ENCODE measurements at places on chromosomes 4 and X.

GRCh38 chrX:7027071-7027470, 120.4 kb upstream of the STS start:
- DNase-seq = no peak

DNA sequence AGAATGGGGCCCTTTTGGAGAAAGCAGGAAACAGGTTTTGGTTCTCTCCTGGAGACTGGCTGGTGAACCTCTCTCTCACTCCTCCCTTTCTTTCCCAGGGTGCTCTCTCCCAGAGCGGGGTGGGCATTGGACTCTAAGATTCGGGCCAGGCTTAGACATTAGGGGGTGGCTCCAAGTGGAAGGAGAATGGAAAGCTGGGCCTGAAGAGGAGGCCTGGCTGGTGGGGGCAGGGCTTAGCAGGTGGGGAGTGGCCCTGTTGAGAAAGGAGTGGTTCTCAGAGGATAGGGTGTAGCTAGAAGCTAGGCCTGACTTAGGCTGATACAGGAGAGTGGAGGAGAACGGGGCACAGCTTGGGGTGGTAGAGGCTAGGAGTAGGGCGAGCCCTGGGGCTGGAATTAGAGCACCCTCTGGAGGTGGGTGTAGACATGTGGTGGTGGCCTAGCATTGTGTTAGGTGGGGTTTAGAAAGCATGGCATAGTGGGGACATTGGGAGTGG, 5.7 kb downstream of the PLP2 start:
- no peak for DNase-seq

DNA sequence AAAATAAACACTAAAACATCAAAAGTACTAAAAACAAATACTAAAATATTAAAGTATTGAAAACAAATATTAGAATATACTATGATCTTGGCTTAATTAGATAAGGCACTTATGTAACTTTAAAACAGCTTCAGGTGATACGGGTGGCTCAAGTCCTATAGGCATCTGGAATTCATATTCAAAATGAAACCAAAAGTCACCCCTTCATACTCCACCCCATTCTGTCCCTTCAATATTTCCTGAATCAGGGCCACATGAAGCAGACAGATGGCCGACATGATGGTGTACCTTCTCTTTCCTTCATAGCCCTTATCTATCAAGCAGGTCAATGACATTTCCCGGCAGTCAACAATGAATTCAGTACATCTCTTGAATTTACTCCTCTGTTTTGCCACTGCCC, 71.9 kb upstream of the MAGEB10 start:
- DNase-seq = no peak

DNA sequence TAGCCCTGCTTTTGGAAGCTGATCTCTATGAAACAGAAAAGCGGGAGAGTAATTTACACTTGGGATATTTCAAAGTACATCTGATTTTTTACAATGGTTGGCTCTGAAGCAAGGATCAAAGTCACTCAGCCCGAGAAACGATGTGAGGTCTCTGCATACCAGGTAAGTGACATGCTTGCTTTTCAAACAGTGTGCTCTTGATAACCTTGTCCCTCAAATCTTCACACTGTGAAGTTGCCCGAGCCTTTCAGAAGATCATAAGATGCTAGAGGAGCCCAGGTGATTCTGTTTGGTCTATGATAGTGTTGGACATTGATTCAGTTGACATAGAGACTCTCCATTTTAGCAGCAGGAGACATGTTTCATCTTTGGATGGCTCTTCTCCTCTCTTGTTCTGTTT, 47.1 kb upstream of the KLHL34 start:
- no peak for DNase-seq

DNA sequence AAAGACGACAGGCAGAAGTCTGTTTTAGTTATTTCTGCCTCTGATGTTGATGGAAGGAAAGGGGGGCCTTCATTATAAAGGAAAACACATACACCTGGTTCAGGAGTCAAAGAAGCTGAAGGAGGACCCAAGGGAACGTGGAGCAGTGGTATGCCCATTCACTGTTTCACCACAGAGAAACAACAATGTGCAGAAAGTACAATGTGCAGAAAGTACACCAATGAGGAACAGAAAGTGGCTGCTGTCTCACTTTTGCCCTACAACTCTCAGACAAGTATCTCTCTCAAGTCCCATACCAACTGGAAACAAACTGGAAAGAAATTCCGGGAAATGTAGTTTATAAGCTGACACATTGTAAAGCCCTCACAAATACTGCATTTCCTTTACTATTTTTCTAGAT, 564.5 kb downstream of the TRAM1L1 start:
- no peak for DNase-seq

DNA sequence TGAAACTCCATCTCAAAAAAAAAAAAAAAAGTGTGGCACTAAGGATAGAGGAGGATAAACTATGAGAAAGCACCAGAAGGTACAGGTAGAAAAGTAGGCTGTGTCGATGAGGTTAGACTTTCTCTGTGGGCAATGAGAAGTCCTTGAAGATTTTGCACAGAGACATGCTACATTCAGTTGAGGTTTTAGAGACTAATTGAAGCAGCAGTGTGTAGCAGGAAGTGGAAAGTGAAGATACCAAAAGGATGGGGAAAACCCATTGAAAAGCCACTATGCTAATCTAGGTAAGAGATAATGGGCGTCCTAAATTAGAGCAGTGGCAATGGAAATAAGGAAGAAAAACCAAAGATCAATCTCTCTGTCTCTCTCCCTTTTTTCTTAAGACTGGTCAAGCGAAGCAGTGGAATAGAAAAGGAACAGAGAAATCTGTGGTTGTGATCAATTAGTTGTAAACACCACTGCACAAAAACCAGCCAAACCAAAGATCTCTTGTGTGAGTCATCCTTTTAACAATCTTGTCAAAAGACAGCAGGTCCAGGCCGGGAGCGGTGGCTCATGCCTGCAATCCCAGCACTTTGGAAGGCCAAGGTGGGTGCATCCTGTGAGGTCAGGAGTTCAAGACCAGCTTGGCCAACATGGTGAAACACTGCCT, 3.5 kb downstream of the SPINK2 start:
- no peak for DNase-seq

DNA sequence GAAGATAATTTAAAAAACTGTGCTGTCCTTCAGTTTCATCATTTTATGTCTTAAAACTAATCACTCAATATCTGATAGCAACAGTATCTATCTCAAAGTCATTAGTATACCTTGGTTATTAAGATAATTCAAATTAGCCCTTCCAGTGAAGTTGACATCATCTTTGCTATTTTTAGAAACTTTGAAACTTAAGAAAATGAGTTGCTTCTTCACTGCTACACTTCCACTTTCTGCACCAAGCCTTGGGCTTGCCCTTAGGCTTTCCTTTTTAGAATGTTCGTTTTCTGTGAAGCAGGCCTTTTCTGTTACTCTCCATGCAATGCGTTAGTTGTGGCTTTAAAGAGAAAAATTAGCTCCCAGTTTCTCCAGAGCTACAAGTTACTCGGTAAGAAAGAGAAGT, 4.4 kb upstream of the VAMP7 start:
- DNase-seq = no peak

- no peak for DNase-seq
Measured at GRCh38 chr4:23135792-23136645, 443.3 kb downstream of the GBA3 start.

GRCh38 chr4:131450572-131451209, 1698.4 kb upstream of the PCDH10 start:
- DNase-seq = no peak

GRCh38 chrX:124388562-124388961, 42.2 kb downstream of the SH2D1A start:
- DNase-seq = peak; percentile 3

GRCh38 chr4:6932475-6932874, 22.8 kb downstream of the TBC1D14 start:
- no peak for DNase-seq

GRCh38 chr4:184575306-184575705, 73.9 kb downstream of the CASP3 start:
- no peak for DNase-seq

DNA sequence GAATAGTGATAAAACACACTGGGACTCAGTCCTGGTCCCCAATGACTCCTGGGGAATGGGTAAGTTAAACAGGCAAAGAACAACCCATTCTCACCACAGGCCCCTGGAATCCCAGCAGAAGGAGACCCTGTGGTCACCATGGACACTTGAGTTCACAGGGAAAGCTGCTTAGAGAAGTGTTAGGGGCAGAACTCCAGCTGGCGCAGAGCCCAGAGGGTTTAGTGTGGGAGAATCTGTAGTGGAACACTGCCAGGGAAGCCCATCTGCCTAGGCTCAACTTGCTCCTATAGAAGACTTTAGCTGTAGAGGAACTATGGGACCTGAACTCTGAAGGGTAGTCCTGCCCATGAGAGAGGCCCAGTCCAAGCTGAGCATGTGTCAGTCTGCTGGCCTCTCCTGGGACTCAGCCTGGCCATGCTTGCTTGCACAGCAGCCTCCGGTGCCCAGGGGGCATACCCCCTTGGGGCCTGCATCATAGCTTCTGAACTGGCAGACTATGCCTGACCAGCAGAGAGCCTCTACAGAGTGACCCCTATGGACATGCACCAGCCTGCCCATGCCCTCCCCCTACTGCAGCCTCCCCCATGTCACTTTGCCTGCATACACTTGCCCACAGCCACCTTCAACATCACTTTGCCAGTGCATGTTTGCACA, 343.5 kb downstream of the IDS start:
- DNase-seq = peak; percentile 67
